ENCODE measurements at places on chromosomes 12 and 14. TPM values are rescaled to one million over a fixed set of nuclear protein-coding genes. Genes with fewer than 3 reads are reported as not detected.

HCAR1 gene
- 0.11 TPM for total RNA-seq

NEUROD4 gene
- total RNA-seq, result not detected

GRCh38 chr14:33714527-33715226 is 236.2 kb downstream of the EGLN3 start:
- no peak for DNase-seq

GRCh38 chr12:45532113-45532512 is 197.4 kb upstream of the ARID2 start:
- DNase-seq, result no peak

GRCh38 chr12:110135806-110136205 is 11.6 kb downstream of the IFT81 start:
- no peak for DNase-seq

DNA sequence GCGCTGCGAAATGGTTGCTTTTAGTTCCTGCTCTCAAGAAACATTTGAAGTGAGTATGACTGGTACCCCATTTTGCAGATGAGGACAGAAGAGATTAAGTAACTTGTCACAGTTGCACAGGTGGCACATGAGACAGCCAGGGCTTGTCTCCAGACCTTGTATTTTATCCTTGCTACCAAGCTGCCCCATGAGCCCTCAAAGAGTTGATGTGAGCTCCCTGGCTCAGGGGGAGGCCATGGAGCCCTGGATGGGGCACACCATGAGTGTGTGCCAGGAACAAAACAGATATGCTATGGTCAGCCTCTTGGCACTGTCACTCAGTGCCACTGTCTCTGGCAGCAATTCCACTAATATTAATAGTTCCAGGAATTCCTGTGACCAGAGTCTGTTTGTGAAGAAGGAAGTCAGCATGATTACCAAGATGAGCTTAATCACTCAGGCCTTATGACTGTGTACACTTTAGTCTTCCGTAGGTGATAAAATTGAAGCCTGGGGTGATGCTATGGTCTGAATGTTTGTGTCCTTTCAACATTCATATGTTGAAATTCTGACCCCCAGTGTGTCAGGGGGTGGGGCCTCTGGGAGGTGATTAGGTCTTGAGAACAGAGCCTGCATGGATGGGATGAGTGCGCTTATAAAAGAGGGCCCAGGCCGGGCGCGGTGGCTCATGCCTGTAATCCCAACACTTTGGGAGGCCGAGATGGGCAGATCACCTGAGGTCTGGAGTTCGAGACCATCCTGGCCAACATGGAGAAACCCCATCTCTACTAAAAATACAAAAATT is 806.8 kb downstream of the AACS start:
- DNase-seq, result peak; percentile 57

DNA sequence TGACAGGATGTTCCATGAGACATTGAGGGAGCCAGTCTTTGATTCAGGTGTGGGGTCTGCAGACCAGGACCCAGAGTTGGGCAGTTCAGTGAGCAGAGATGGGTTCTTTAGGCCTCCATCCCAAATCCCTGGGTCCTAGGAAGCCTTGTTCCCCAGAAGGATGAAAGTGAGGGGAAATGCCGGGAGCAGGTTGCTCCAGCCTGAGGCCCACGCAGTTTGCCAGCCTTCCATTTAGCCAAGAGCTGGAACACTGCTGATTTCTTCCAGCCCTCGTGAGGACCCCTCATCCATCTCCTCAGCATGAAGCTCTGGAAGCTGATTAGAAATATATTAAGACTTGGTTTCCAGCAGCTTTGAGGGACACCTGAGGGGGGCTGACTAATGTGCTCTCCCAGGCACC is 12.1 kb downstream of the C14orf132 start:
- no peak for DNase-seq
